ENCODE measurements at places on chromosomes 13 and 19.

GRCh38 chr13:20826843-20827560 is 53.2 kb upstream of the EEF1AKMT1 start:
- no peak overlapping the region for H3K4me3 ChIP-seq
- H3K27me3 ChIP-seq: no peaks in the 10 kb centered on the region
- H3K4me1 ChIP-seq: no peaks in the 10 kb centered on the region
- no peak overlapping the region for H3K27ac ChIP-seq

DNA sequence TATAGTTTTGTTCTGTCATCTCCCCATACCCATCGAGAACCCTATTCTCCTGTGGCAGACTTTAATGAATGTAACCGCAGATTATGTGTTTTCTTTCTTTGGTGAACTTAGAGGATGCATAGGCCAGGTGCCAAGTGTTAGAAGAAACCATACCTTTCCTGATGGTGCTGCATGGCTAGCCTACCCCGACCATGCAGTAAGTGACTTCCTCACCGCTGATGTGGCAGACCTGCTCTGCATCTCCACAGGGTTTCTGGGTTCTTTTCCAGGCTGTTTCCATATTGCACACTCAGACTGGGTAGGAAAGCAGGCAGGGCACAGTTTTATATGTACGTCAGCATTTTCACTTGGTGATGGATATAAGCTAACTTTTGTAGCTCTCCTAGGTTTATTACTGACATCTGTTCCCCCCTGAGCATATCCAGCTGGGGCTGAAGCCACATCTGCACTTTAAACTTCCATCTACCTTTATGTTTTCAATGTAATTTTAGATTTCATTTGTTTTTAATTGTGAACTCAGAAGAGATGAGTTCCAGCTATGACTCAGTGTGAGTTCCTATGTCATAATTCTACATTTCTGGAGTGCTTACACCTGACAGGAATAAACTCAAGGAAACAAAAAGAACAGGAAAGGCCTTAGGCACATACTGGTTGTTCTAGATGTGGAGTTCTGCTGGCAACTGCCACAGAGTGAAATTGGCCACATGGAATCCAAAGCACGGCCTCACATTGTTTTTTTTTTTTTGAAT is 42.3 kb downstream of the LRCH1 start:
- H3K4me3 ChIP-seq: no peak overlapping the region
- H3K27me3 ChIP-seq: no peaks in the 10 kb centered on the region
- H3K27ac ChIP-seq: no peak overlapping the region
- H3K36me3 ChIP-seq: peaks cover 13% of the 10 kb centered on the region
- no peak for DNase-seq

- peaks cover 29% of the 10 kb centered on the region for H3K4me1 ChIP-seq
- peak overlapping the region; percentile 77 for H3K4me3 ChIP-seq
- no peak for DNase-seq
- peaks cover 81% of the 10 kb centered on the region for H3K27me3 ChIP-seq
- H3K36me3 ChIP-seq: peaks cover 21% of the 10 kb centered on the region
- no peak overlapping the region for H3K27ac ChIP-seq
These were observed 823 bp downstream of the TLE5 start for GRCh38 chr19:3061182-3062161.

GRCh38 chr19:34232566-34233481 is 21.5 kb upstream of the GARRE1 start:
- DNase-seq: no peak
- peaks cover 57% of the 10 kb centered on the region for H3K36me3 ChIP-seq
- H3K4me3 ChIP-seq: no peak overlapping the region
- H3K27ac ChIP-seq: peak overlapping the region; percentile 49

- DNase-seq: no peak
- H3K4me1 ChIP-seq: peaks cover 22% of the 10 kb centered on the region
- no peak overlapping the region for H3K4me3 ChIP-seq
- H3K27ac ChIP-seq: no peak overlapping the region
- H3K36me3 ChIP-seq: no peaks in the 10 kb centered on the region
These were observed 3.2 kb downstream of the IL17D start for GRCh38 chr13:20706661-20707060.
